ENCODE measurements at places on chromosomes 3 and 15. TPM values are rescaled to one million over a fixed set of nuclear protein-coding genes. Genes with fewer than 3 reads are reported as not detected.

Gene ITIH1
- total RNA-seq, result 0.37 TPM

DNA sequence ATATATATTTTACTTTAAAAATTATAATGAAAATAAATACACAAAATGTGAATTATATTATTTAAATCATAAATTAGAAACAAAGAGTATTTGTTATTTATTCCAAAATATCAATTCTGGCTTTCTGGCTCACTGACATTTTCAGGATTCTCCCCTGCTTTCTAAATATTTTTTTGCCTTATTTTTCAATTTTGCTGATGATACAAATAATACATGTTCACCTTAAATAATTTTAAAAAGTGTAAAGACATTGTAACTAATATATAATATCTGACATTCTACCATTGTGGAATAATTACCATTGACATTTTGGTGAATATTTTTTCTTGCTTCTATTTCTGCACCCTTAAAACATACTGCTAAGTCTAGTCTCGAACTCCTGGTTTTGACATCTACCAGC is 325.9 kb upstream of the CBLB start:
- H3K27ac ChIP-seq, result no peak overlapping the region
- no peaks in the 10 kb centered on the region for H3K36me3 ChIP-seq
- no peaks in the 10 kb centered on the region for H3K4me1 ChIP-seq
- no peak overlapping the region for H3K4me3 ChIP-seq
- H3K27me3 ChIP-seq, result no peaks in the 10 kb centered on the region
- DNase-seq, result no peak

- no peaks in the 10 kb centered on the region for H3K27me3 ChIP-seq
- H3K36me3 ChIP-seq, result no peaks in the 10 kb centered on the region
- no peak overlapping the region for H3K4me3 ChIP-seq
- DNase-seq, result no peak
- H3K27ac ChIP-seq, result no peak overlapping the region
- H3K4me1 ChIP-seq, result no peaks in the 10 kb centered on the region
Measured at GRCh38 chr3:31064021-31064420, 169.6 kb upstream of the GADL1 start.

GRCh38 chr3:14093831-14094230 is 30.8 kb downstream of the CHCHD4 start:
- no peak overlapping the region for H3K27ac ChIP-seq
- no peaks in the 10 kb centered on the region for H3K27me3 ChIP-seq
- DNase-seq, result no peak
- H3K4me1 ChIP-seq, result no peaks in the 10 kb centered on the region
- H3K4me3 ChIP-seq, result no peak overlapping the region
- H3K36me3 ChIP-seq, result no peaks in the 10 kb centered on the region

DNA sequence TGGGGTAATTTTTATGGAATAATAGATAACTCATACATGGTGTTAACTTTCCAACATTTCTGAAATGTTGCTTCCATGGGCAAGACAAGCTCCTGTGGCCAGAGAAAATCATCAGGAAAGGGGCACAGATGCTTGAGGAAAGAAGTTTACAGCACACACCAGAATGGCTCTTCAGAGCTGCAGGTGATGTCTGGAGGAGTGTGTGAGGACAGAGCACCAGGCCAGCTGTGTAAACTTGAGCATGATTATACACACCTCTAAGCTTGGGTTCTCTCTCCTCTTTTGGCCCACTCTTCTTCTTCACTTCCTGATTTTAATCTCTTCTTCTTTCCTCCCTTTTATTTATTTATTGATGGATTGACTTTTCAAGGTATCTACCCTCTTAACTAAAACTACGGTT is 676.0 kb downstream of the GRM7 start:
- no peaks in the 10 kb centered on the region for H3K36me3 ChIP-seq
- DNase-seq, result no peak
- no peak overlapping the region for H3K27ac ChIP-seq
- no peak overlapping the region for H3K4me3 ChIP-seq
- H3K27me3 ChIP-seq, result no peaks in the 10 kb centered on the region

GRCh38 chr3:184880276-184881019 is 68.5 kb downstream of the VPS8 start:
- H3K4me1 ChIP-seq, result no peaks in the 10 kb centered on the region
- DNase-seq, result no peak
- no peaks in the 10 kb centered on the region for H3K36me3 ChIP-seq
- no peak overlapping the region for H3K4me3 ChIP-seq
- H3K27ac ChIP-seq, result no peak overlapping the region

- no peaks in the 10 kb centered on the region for H3K36me3 ChIP-seq
- no peaks in the 10 kb centered on the region for H3K4me1 ChIP-seq
- no peak overlapping the region for H3K4me3 ChIP-seq
- no peak for DNase-seq
Measured at GRCh38 chr3:85592256-85592655, 633.5 kb downstream of the CADM2 start.

DNA sequence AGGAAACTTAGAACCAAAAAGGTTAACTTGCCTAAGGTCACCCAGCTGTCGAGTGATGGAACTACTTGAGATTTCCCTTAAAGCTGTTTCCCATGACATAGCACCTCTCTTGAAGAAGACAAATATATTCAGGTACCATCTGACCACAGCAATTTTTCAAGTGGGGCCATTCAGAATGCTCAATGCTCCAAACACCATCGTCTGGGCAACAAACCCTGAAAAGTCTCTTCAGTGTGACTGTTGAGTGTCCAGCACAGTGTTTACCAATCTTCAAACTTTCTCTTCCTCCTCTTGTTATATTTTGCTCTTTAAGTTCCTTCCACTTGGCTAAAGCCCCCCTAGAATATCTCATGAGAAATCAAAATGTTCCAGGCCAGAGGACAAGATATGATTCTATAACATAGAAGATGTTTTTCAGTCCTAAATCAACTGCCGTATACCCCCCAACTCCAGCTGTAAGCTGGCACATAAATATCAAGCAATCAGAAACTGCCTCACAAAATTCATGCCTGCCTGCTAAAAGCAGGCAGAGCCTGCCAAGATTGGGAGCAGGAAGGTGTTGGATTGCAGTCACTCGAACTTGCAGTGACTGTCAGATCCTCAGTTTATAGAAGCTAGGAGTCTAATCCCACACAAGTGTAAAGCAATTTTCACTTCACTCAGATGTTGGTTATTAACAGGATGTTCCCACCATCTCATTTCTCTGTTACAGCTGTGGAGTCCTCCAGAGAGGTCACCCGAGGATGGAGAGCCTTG is 230.5 kb upstream of the MRPL3 start:
- no peak for DNase-seq
- peaks cover 29% of the 10 kb centered on the region for H3K27me3 ChIP-seq
- H3K36me3 ChIP-seq, result no peaks in the 10 kb centered on the region
- no peaks in the 10 kb centered on the region for H3K4me1 ChIP-seq
- no peak overlapping the region for H3K4me3 ChIP-seq
- H3K27ac ChIP-seq, result no peak overlapping the region
